PC-9 (cell line): ENCODE measurements at places on chromosomes 6 and 20. TPM values are rescaled to one million over a fixed set of nuclear protein-coding genes. Genes with fewer than 3 reads are reported as not detected.

- H3K27me3 ChIP-seq = peaks cover 22% of the 10 kb centered on the region; the same call in 1 of the 2 replicates
- no peaks in the 10 kb centered on the region for H3K4me1 ChIP-seq
- no peak overlapping the region for H3K4me3 ChIP-seq
- no peak overlapping the region for H3K27ac ChIP-seq
- H3K36me3 ChIP-seq = no peaks in the 10 kb centered on the region
Observed at GRCh38 chr6:50819904-50820868, 1.5 kb downstream of the TFAP2B start.

The RIPOR2 gene
- total RNA-seq = 0.63 and 0.94 TPM in 2 replicates

The ZSWIM1 gene
- 13.2 and 13.5 TPM in 2 replicates for total RNA-seq

GRCh38 chr6:149696901-149697300 is 21.0 kb downstream of the LATS1 start:
- H3K4me1 ChIP-seq = no peaks in the 10 kb centered on the region
- H3K4me3 ChIP-seq = no peak overlapping the region
- no peaks in the 10 kb centered on the region for H3K27me3 ChIP-seq
- H3K36me3 ChIP-seq = peaks cover 5% of the 10 kb centered on the region
- no peak overlapping the region for H3K27ac ChIP-seq
- DNase-seq = no peak

- DNase-seq = no peak
- H3K36me3 ChIP-seq = no peaks in the 10 kb centered on the region
- no peaks in the 10 kb centered on the region for H3K27me3 ChIP-seq
- no peak overlapping the region for H3K27ac ChIP-seq
Observed at GRCh38 chr6:842141-842540, 149.2 kb upstream of the EXOC2 start.

- H3K27ac ChIP-seq = no peak overlapping the region
- H3K36me3 ChIP-seq = no peaks in the 10 kb centered on the region
- peaks cover 40% of the 10 kb centered on the region for H3K27me3 ChIP-seq
- no peak for DNase-seq
Observed at GRCh38 chr20:38350879-38351775, 4.8 kb downstream of the LBP start.

DNA sequence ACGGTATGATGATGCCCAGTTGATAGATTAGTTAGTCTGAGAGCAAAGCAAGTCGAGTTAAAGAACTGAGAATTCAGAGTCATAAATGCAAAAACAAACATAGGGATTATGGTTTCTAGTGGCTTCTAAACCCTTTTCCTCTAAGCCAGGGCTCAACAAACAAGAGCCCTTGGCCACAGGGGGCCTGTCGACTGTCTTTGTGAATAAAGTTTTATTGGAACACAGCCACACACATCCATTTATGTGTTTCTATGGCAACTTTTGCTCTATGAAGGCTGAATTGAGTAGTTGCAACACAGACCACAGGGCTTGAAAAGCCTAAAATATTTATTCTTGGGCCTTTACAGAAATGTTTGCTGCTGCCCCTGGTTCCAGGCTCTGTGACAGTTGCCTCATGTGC is 76.2 kb downstream of the SLC24A3 start:
- no peak overlapping the region for H3K27ac ChIP-seq
- DNase-seq = no peak
- no peak overlapping the region for H3K4me3 ChIP-seq
- no peaks in the 10 kb centered on the region for H3K36me3 ChIP-seq

GRCh38 chr6:33692760-33693158 is 18.7 kb downstream of the UQCC2 start:
- no peaks in the 10 kb centered on the region for H3K27me3 ChIP-seq
- DNase-seq = no peak
- peaks cover 31% of the 10 kb centered on the region for H3K36me3 ChIP-seq
- no peak overlapping the region for H3K27ac ChIP-seq
- H3K4me3 ChIP-seq = no peak overlapping the region
- H3K4me1 ChIP-seq = peaks cover 23% of the 10 kb centered on the region; the same call in 1 of the 2 replicates

The TAGAP gene
- 0.23 TPM in 1 of 2 replicates, not detected in the other for total RNA-seq

The MICAL1 gene
- total RNA-seq = 10.8 and 17.7 TPM in 2 replicates

- DNase-seq = no peak
- H3K4me3 ChIP-seq = no peak overlapping the region
- no peaks in the 10 kb centered on the region for H3K36me3 ChIP-seq
- no peak overlapping the region for H3K27ac ChIP-seq
- no peaks in the 10 kb centered on the region for H3K4me1 ChIP-seq
Observed at GRCh38 chr20:21513181-21513663, 642 bp downstream of the NKX2-2 start.

DNA sequence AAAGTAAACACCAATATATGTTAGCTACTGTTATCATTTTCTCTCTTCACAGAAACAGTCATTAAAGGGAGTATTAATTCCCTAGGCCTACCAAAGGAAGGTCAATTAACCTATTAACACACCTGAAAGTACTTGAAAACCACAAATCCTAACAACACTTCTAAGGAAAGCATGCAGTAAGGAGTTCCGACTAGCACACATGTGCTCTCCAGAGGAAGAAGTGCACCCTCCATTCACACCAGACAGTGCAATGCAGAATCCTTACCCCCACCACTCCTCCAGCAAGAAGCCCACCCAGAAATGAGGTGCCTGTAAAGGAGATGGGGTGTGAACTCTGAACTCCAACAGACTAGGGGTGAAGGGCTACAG is 58.7 kb downstream of the EPB41L2 start:
- no peak overlapping the region for H3K27ac ChIP-seq
- H3K4me3 ChIP-seq = no peak overlapping the region
- no peaks in the 10 kb centered on the region for H3K36me3 ChIP-seq
- H3K27me3 ChIP-seq = no peaks in the 10 kb centered on the region
- no peaks in the 10 kb centered on the region for H3K4me1 ChIP-seq

The ADGRF1 gene
- 112 and 162 TPM in 2 replicates for total RNA-seq

DNA sequence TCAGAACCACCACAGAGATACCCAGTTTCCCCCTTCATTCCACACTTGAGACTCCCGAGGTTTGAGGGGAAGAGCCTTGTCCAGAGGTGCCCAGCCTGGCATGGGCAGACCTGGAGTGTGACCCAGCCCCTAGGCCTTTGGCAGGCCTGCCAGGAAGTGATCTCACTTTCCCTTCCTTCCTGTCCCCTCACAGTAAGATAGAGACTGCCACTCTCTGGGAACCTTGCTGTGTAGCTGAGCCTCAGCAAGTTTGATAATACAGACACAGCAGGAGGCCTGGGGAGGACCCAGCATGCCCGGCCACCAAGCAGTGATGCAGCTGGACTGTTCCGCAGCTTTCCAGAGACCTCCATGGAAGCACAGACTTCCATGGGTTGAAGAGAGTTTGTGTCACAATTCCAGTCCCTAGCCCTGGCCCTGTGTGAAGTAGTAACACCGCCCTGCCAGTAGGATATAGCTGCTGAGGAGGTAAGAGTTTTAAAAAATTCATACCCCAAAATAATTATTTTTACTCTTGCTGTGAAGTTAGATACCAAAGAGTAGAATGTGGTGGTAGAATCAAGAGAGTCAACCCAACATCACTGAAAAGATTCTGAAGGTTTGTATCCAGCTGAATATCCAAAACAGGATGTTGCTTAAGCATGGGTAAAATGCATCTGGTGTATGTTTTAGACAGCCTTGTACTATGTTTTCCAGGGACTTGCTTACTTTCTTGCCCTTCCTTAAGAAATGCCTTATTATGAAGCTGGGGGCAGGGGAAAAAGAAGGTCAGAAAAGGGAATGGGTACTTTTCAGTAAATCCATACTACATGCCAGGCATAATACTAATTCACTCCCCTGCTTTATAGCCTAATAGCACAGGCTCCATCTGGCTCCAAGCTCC is 16.3 kb downstream of the PKIG start:
- no peaks in the 10 kb centered on the region for H3K27me3 ChIP-seq
- H3K36me3 ChIP-seq = no peaks in the 10 kb centered on the region
- no peak for DNase-seq
- peaks cover 17% of the 10 kb centered on the region for H3K4me1 ChIP-seq

DNA sequence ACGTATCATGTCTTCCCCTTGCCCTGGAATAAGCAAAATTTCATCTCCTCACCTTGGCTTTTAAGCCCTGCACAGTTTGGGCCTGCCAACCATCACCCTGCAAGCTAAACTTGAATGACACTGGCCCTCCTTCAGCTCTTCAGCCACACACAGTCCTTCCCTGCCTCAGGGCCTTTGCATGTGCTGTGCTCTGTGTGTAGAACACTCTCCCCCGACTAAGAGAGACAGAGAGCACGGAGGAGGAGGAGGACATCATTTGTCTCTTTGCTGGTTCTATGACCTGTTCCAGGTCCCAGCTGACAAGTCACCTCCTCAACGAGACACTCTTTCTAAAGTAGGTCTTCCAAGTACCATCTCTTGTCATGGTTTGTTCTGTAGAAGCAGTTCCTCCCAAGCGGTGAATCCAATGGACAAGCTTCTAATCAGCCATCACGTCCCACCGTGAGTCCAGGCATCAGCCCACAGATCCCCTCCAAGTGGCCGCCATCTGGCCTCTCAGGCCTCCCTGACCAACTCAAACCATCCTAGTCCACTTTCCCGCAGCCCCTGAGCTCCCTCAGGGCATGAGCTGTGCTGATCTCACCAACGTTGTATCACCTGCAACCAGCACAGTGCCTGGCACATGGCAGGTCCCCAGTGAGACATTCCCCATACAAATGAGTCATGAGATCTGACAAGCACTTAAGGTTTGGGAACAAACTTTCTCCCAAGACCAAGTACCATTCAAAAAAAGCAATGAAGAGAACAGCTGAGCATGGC is 30.5 kb downstream of the NFATC2 start:
- DNase-seq = no peak
- no peak overlapping the region for H3K27ac ChIP-seq
- no peak overlapping the region for H3K4me3 ChIP-seq
- no peaks in the 10 kb centered on the region for H3K27me3 ChIP-seq
- H3K4me1 ChIP-seq = no peaks in the 10 kb centered on the region

DNA sequence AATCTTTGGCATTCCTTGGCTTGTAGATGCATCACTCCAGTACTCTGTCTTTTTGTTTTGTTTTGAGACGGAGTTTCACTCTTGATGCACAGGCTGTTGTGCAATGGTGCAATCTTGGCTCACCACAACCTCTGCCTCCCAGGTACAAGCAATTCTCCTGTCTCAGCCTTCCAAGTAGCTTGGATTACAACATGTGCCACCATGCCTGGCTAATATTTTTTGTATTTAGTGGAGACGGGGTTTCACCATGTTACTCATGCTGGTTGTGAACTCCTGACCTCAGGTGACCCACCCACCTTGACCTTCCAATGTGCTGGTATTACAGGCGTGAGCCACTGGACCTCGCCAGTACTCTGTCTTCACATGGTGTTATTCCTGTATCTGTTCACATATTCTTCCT is 35.8 kb upstream of the LGSN start:
- DNase-seq = no peak
- H3K27ac ChIP-seq = no peak overlapping the region
- H3K27me3 ChIP-seq = no peaks in the 10 kb centered on the region
- no peak overlapping the region for H3K4me3 ChIP-seq
- H3K4me1 ChIP-seq = no peaks in the 10 kb centered on the region

- peaks cover 47% of the 10 kb centered on the region for H3K27me3 ChIP-seq
- no peak overlapping the region for H3K27ac ChIP-seq
- H3K4me3 ChIP-seq = no peak overlapping the region
- no peaks in the 10 kb centered on the region for H3K36me3 ChIP-seq
- no peaks in the 10 kb centered on the region for H3K4me1 ChIP-seq
Observed at GRCh38 chr6:40492187-40492586, 95.0 kb downstream of the LRFN2 start.

The LTB gene
- total RNA-seq = 0.63 TPM in 1 of 2 replicates, not detected in the other

GRCh38 chr20:56995635-56996075 is 270.8 kb downstream of the BMP7 start:
- no peaks in the 10 kb centered on the region for H3K27me3 ChIP-seq
- H3K4me1 ChIP-seq = peaks cover 11% of the 10 kb centered on the region
- no peak overlapping the region for H3K27ac ChIP-seq
- peak; percentile 47 for DNase-seq

The ADNP gene
- total RNA-seq = 83.3 and 104 TPM in 2 replicates

DNA sequence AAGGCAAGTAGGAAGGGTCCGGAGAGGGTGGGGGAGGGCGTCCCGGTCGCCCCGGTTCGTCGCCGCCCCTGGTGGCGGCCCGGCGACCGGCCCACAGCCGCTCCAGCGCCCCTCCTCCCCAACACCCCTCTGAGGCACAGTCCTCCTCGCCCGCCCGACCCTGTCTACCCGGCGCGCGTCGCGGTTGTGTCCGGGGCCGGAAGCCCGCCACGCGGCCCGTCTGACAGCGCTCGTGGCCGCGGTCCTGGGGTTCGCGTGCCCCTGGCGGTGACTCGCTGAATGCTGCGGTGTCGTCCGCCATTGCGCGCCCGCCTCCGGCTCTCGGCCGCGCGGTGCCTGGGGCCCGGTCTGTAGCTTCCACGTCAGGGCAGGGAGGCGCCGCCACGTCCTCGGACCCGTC is 335.3 kb upstream of the DEFB115 start:
- no peak overlapping the region for H3K27ac ChIP-seq
- no peaks in the 10 kb centered on the region for H3K4me1 ChIP-seq
- DNase-seq = no peak

- no peak overlapping the region for H3K4me3 ChIP-seq
- no peak for DNase-seq
- H3K27me3 ChIP-seq = no peaks in the 10 kb centered on the region
- peaks cover 23% of the 10 kb centered on the region for H3K4me1 ChIP-seq
- H3K36me3 ChIP-seq = 0 out of 2 replicates have a peak, but pooled peaks cover 2% of the 10 kb centered on the region
- H3K27ac ChIP-seq = no peak overlapping the region
Observed at GRCh38 chr20:58519940-58520712, 4.9 kb upstream of the APCDD1L start.

The APMAP gene
- 96.6 and 103 TPM in 2 replicates for total RNA-seq

The HLA-DPB1 gene
- total RNA-seq = not detected in 2 replicates

DNA sequence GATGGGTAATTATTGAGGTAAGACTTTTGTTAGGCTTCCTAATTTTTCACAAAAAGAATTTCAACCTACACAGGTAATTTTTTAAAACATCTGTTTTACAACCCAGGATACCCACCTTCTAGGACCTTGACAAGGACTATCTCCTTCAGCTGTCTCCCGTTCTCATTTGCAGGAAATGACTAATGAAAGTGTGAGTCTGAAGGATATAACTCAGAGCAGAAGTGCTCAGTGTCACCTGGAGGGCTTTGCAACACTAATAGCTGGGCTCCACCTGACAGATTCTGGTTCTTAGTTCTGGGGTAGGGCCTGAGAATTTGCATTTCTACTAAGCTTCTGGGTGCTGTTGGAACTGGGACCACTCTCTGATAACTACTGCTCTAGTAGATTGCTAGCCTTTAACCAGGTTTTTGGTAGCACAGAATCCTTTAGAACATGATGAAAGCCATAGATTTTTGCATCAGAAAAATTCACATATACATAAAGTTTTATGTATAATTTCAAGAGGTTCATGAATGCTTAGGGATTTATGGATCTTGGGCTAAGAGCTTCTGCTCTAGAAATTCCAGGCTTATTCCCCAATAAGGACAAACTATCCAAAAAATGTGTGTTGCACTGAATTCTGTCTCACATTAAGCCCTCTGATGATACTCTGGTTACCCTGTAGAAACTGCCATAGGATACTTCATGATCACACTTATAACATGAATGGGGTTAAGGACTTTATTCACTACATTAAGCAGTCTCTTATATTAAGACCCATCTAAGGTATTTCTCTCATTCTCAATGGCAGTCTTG is 30.3 kb downstream of the AK9 start:
- no peak overlapping the region for H3K4me3 ChIP-seq
- no peak overlapping the region for H3K27ac ChIP-seq
- H3K36me3 ChIP-seq = no peaks in the 10 kb centered on the region
- H3K4me1 ChIP-seq = no peaks in the 10 kb centered on the region
- H3K27me3 ChIP-seq = no peaks in the 10 kb centered on the region
- DNase-seq = no peak
